Natural killer cell treated with Interleukin-12 subunit alpha and Interleukin-12 subunit beta and Interleukin-15 and Interleukin-18, amount 100 ng/mL, for 72 hours (primary cell): ENCODE measurements at places on chromosomes 12 and 14. TPM values are rescaled to one million over a fixed set of nuclear protein-coding genes. Genes with fewer than 3 reads are reported as not detected.

DNA sequence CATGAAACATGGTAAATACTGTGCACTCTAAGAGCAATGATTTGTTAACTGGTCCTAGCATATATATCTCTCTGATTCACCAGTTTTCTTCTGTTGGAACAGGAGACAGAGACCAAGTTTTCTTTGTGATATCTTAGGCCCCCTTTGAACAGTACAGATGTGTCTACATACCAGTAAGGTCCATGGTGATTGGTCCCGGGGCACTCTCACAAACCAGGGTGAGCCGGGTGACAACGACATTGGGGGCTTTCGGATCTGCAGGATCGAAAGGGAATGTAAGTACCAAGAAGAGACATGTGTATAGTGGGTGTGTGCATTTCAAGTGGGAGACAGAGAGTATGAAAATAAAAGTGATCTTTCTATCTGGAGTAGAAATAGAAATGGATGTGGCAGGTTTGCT is 11.3 kb upstream of the ERP27 start:
- no peak for DNase-seq

- DNase-seq: no peak
Measured at GRCh38 chr14:101123618-101124510, 220.3 kb upstream of the RTL1 start.

- DNase-seq: no peak
Measured at GRCh38 chr14:98210045-98210672, 1061.8 kb downstream of the BCL11B start.

GRCh38 chr12:24814379-24815113 is 134.4 kb downstream of the BCAT1 start:
- DNase-seq: no peak

DNA sequence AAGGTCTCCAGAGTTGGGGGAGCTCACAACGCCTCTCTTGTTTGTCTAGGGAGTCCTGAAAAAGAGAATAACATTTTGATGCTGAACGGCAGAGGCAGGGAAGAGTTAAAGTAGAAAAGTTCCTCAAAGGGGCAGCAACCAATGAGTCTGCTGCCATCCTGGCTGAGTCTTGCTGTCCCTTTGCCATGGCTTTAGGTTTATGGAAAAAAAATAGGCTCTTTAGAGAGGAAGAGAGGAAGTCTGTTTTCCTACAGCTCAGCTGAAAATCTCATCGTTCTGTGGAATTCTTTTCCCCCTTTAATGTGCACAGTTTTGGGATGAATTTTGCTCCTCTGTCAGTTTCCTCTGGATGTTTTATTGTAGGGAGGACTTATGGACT is 314.8 kb upstream of the TBX3 start:
- no peak for DNase-seq

DNA sequence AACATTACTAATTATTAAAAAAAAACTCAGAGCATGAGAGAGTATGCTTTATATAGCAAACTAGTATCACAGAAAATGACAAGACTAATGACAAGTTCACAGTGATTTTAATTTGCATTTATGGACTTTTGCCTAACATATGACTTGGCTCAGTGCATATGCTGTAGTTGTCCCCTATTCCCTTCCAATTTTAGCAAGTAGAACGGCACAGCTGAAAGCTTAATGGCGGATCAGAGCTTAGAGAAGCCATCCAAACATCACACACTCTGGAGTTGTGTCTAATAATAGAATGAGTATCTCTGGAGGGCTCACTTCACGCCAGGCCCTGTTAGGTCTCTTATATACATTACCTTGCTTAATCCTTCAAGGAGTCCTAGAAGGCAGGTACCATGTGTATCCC is 13.3 kb downstream of the CNIH1 start:
- no peak for DNase-seq

GRCh38 chr12:45886685-45887084 is 103.7 kb downstream of the SCAF11 start:
- DNase-seq: no peak

GLI1 gene
- total RNA-seq: 0.61 TPM

SPIC gene
- total RNA-seq: not detected
